ENCODE measurements at places on chromosomes 7 and 10.

DNA sequence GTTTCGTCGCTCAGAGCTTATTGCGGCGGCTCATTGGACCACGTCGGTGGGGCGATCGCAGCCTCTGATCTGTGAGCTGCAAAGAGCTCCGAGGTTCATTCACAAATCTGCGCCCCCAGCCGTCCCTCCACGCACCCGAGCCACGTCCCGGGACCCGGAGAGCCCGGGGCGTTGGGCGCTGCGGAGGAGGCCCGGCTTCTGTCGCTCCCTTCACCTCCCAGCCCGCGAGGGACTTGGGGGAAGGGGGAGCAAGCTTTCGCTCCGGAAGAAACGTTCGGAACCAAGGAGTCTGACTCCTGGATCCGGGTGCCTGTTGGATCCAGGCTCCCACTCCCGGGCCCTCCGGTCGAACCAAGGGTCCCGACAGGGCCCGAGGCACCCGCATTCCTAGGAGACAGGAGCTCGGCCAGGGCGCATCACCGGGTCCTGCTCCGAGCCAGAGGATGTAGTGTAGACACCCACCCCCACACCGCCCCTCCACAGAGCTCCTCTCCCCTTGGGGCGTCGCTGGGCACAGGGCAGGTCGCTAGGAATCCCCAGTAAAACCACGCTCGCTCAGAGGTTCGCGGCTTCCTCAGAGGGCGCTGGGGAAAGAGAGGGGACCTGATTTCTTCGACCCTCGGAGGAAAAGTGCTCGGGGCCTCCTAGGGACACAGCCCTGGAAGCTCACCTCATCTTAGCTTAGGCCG lies 7.9 kb upstream of the EN2 start:
- no peak for DNase-seq

DNA sequence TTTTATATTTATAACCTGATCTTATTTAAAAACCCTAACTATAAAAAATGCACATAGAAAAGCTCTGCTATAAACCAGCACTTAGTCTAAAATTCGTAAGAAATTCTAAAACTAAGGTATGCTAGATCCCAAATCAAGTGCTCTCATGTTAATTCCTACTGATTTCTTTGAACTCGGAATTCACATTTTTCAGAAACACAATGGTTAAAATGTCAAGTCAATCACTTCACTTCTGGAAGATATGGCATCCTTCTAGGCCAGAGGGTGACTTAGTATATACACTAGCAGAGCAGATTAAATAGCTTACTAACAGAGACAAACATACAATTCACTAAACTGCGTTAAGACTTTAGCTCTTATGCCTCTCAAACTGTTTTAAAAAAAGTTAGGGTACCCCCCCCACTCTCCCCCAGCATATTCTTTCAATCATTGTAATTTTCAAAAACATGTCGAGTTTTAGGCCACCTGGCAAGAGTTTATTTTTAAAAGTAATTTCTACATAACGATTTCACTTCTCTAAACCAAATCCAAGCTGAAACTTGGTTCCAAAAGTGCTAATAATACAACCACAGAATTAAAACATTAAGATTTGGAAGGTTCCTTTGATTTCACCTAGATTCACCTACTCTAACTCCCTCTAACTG lies 129.4 kb downstream of the NRBF2 start:
- DNase-seq = no peak

GRCh38 chr7:7321681-7322080 lies 139.3 kb downstream of the C1GALT1 start:
- DNase-seq = no peak

DNA sequence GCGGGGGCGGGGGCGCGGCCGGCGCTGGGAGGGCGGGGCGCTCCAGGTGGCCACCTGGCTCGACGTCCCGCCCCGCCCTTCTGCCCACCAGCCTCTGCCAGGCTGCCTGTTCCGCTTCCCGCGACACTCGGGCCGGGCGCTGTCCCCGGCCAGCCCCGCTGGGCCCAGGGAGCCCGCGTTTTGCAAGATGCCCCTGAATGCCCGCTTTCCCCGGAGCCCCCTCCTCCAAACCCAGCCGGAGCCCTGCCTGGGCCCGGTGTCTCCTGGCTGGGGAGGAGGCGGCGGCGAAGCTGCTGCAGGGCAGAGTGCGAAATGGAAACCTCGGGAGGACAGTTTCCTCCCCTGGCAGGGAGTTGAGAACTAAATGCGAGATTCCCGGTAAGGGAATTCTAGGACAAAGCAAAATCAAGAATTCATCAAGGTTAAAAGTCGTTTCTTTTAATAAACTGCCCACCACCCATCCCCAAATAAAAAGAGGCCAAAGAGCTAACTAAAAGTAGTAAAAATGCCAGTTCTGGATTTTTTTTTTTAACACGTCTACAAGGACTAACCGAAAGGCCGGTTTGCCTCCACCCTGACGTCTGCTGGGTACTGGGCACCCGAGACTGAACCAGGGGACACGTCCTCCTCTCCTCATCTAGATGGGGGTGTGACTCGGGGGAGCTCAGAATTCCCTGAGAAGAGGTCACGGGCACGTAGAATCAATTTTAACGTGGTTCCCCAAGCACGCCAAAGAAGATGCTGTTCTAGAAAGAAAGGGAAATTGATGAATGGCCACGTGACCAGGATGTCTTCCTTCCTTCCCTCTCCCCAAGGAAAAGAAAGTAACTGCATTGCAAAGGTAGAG lies 200.4 kb upstream of the NFE2L3 start:
- DNase-seq = no peak

DNA sequence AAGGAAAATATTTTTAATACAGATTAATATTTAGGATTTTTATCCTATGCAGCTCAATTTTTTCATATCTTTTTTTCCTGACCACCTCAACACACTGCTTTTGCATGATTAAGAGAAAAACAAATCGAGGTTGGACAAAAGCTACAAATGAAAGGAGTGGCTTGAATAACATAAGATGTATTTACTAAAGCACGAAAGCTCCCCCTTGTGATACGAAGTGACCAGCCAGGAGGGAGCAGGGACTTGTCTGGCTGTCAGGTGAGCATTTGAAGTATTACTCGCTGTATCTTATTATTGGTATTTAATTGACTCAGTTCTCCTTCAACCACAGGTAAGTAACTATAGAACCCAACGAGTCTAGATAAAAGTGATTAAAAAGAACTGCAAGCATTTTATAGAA lies 265.2 kb upstream of the PHF14 start:
- DNase-seq = no peak

GRCh38 chr10:11875494-11876281 lies 52.5 kb downstream of the PROSER2 start:
- DNase-seq = no peak
